ENCODE measurements at places on chromosomes 4 and X. TPM values are rescaled to one million over a fixed set of nuclear protein-coding genes. Genes with fewer than 3 reads are reported as not detected.

DNA sequence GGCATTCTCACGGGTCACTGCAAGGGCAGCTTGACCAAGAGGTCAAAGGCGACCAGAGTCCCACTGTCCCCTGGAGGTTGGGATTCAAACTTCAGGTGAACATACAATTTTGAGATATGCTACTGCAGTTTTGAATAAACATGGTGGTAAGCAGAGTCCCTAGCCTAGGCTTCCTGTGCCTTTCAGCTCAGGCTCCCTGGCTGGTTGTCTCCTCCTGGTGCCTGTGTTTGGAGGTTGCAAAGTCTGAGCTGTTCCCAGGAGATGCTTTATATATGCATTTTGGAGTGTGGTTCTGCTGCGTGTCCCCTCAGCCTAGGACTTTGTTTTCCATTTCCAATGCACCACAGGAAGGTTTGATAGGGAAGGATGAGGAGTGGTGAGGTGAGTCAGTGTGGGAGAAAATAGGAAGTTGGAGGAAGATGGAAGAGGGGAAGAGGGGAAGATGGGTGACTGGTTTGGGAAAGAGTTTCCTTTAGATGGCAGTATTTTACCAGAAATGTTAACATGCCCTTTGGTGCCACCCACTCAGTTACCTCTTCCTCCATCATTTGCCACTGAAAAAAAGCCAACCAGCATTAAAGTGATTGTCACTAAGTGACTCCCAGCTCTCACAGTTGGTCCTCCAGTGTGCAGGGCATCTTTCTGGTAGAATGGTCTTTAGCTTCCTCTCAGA is 211.7 kb upstream of the AGTR2 start:
- DNase-seq = no peak

GRCh38 chrX:16148896-16149295 is 18.4 kb upstream of the MAGEB17 start:
- no peak for DNase-seq

ADAMTS3 gene
- 1.5 TPM for polyA plus RNA-seq

DNA sequence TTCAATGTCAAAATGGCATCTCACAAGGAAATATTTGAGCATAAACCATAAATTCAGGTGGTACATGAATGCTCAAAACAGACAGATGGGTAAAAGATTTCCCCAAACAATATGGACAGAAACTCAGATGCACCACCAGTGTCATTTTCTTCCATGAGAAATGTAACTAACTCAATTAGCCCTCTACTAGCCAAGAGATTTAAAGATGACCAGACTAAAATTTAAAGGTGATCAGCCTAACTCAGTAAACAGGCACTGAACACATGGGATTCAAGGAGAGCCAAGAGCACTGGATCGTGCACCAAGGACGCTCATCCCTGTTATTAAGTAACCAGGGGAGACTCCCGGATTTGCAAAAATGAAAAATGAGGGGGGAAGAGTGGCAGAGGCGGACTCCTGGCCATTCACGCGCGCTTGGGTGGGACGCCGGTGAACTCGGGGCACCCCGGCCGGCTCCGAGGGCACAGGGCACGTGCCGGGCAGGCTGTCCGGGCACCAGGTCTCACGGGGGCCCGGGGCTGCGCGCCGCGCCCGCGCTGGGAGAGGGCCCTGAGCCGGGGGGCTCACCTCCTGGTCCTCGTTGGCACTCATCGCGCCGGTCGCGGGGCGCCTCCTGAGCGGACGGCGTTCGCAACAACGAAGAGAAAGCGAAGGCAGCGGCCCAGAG is 490 bp downstream of the RWDD4 start:
- DNase-seq = no peak

DNA sequence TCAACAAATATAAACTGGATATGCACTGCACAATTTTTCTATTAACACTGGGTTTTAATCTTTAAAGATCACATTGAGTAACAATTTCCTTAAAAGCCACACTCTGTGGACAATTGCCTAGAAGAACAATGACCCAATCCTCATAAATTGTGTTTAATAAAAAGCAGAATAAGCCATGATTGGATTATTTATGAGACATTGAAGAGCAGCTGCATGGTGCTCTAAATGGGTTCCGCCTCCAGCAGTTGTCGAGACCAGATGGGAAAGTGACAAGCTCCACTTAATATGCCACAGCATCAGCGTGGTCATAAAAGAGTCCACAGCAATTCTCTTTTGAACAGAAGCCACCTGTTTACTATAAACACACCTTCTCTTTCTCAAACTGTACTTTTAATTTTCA is 635.2 kb upstream of the FRG1 start:
- peak; percentile 66 for DNase-seq

RBMX2 gene
- polyA plus RNA-seq = 20.6 TPM

DNA sequence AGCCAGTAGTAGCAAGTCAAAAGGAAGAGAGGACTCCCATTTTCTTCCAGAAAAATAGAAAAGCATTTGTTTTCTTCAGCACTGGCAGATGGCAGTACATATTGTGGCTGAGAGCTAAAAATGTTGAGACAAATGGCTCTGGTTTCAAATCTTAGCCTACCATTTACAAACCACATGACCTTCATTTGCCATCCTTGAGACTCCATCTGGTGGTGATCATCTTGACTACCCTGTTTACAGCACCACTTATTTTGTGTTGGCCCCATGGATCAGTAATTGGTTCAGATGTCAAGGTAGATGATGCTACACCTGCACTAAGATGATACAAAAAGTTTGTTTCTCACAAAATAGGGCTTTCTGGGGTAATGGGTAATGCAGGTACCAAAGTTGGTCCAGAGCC is 951.8 kb upstream of the IGFBP7 start:
- no peak for DNase-seq

GRCh38 chr4:162245051-162245450 is 81.3 kb upstream of the FSTL5 start:
- no peak for DNase-seq

H2BW2 gene
- polyA plus RNA-seq = not detected

GRCh38 chr4:74117024-74117534 is 18.1 kb upstream of the CXCL2 start:
- DNase-seq = no peak

ADGRG4 gene
- 0.09 TPM for polyA plus RNA-seq

RBMXL3 gene
- polyA plus RNA-seq = not detected

SLC30A9 gene
- 26.0 TPM for polyA plus RNA-seq

GRCh38 chr4:73540826-73541225 is 59.3 kb downstream of the AFM start:
- DNase-seq = no peak

CHRDL1 gene
- polyA plus RNA-seq = 29.3 TPM

DNA sequence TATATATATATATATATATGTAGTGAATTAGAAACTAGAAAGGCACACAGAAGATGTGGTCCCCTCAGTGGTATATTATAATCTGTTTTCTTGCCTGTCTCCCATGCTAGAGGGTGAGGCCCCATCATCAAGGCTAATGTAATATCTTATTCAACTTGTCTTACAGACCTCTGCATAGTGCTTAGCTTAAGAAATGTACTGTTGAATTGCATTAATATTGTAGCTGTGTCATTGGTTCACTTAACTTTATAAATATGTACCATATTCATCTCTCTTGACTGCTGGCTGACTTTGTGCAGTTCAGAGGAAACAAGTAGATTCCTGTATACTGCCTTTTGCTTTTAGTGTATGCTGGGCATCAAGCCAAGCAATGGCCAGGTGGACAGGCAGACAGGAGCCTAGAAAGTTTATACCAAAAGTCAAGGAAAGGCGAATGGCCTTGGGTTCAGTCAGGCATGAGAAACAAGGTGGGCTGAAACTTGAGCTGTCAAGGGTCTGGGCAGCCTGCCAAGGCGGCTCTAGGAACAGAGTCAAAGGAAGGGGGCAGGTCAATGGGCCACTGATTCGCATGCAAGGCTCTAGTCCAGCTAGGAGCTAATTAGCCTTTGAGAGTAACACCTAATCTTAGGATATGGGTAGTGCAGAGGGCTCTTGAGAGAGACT is 78.8 kb upstream of the LEF1 start:
- peak; percentile 7 for DNase-seq

SCOC gene
- 59.9 TPM for polyA plus RNA-seq

GRCh38 chrX:74133156-74133796 is 170.7 kb upstream of the ZCCHC13 start:
- DNase-seq = peak; percentile 14

Measured in urinary bladder (tissue), 4 donors.